Activated T-helper 1 cell treated with anti-CD3 and anti-CD28 coated beads, Interleukin-2, amount 50 U/mL, for 16 hours (primary cell): ENCODE measurements at places on chromosomes 2 and 18.

DNA sequence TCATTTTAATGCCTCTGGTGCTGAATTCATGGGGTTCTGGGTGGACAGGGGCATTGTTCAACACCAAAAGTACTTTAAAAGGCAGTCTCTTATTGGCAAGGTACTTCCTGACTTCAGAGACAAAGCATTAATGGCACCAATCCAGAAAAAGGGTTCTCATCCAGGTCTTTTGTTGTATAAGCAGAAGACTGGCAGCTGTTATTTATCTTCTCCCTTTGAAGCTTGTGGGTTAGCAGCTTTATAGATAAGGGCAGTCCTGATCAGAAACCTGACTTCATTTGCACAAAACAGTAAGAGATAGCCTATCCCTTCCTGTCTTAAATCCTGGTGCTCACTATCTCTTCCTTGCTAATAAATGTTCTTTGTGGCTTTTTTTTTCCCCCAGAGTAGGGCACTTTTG is 68.8 kb downstream of the VPS54 start:
- DNase-seq, result no peak

DNA sequence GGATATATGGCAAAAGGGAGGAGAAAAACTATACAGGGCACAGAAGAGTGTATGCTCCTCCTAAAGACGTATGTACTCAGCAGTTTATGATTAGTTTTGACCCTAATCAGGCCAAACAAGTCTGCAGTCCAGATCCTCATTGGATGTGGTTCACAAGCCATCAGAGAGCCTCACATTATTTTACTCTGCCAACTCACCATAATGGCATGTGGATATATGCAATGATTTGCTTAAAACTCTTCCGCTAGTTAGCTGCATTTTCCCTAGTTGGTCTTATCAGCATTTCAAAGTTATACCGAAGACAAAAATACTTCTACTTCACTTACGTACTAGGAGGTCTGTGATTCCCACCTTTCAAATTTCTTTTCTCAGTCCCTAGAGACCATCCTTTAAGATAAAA is 198.4 kb downstream of the CMPK2 start:
- DNase-seq, result no peak

DNA sequence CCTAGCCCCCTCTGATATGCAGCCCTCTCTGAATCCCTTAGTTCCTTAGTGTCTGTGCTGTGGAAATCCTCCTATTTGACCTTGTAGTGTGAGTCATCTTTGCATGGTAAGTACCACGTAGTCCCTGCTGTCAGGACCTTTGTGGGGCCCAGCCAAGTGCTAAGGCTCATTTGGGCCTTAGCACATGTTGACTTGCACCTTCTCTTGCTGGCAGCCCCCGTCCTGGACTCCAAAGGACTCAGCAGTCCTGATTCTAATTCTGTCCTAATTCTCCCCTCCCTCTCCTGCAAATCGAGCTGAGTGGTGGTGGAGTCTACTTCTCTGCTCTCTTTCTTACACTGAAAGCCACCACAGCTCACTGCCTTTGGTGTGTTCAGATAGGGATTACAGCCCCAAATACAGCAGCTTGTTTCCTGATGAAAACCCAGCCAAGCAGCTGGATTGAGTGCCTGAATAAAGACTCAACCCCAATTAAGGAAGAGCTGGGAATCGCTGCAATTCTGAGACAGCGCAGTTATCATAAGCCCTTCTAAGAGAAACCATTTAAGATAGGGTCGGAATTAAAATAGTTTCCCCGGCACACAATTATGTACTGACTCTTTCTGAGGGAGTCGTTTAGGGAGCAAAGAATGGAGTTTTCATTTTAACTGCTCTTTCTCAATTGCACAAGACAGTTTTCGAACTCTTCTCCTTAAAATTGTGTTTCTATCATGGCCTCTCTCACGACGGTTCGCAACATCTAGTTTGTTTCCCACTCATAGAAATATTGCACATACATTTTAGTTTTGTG is 215.6 kb upstream of the TNP1 start:
- DNase-seq, result no peak

DNA sequence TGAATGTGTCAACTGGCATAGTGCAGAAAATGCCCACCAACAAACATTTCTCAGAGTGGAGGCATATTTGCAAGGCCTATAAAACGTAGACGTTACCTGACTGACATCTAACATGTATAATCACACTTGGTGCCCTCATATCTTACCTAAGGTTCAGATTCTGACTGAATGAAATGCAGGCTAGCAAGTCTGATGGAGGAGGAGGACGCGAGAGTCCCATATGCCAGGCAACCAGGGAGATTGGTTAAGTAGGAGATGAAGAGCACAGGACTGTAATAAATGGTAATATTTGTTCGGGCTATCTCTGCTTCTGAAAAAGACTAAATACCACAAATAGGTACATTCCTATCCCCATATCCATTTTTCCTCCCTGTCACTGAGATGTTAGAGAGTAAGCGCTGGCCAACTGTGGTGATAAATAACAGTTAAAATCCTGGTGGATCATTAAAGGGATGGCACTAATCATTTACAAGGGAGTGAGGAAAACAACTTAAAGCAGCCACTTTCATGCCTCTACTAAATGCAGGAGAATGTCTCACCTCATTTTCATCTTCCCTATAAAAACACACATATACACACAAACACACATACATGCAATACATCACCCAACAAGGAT is 217.2 kb downstream of the TMEM163 start:
- DNase-seq, result no peak

- no peak for DNase-seq
These were observed 31.3 kb upstream of the TOGARAM2 start for GRCh38 chr2:28949617-28950305.

- no peak for DNase-seq
These were observed 99.2 kb upstream of the PTPRM start for GRCh38 chr18:7467708-7468466.

DNA sequence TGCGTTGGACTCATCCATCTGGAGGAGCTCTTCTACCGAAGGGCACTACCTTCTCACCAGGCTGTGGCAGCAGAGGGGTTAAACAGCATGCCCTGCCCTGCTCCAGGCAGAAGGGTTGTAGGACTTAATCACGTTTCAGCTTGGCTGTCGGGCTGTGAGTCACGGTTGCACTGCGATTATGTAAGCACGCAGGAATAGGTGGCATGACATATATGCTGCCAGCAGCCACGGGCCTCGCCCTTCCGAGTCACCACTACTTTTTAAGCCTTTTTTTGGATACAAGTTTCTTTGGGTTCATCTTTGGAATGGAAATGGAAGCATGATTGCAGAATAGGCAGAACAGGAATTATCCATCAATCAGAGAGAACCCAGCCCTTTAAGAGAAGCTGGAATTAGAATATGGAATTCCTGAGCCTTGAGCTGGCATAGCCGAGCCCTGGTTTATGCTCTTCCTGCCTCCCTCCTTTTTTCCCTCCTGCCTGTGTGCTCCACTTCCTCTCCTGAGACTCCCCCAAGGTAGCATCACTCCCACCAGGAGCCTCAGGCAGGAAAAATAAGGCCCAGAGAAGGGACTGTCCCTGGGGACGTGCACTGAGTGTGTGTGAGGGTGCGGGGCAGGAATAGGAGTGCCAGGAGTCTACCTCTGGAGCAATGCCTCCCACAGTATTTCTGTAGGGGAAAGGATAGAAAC is 86.8 kb downstream of the SEMA4F start:
- no peak for DNase-seq

DNA sequence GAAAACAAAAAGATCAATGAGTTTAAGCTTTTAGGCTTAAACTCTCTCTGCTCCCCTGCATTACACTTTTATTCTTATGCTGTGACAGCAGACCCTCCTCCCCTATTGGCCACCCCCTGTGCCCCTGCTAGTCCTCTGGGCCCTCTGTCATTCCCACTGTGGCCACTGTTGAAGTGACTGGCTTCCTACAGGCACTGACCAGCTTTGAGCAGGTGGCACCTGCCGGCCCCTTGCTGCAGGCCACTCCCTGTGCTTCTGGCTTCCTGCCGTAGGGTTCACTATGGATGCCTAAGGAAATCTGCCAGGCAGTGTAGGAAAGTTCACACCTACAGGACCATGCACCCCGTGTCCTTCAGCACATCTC is 156.5 kb upstream of the L3MBTL4 start:
- DNase-seq, result no peak

GRCh38 chr2:221554769-221555493 is 17.2 kb downstream of the EPHA4 start:
- no peak for DNase-seq

- no peak for DNase-seq
These were observed 41.5 kb downstream of the ODC1 start for GRCh38 chr2:10406491-10407188.

DNA sequence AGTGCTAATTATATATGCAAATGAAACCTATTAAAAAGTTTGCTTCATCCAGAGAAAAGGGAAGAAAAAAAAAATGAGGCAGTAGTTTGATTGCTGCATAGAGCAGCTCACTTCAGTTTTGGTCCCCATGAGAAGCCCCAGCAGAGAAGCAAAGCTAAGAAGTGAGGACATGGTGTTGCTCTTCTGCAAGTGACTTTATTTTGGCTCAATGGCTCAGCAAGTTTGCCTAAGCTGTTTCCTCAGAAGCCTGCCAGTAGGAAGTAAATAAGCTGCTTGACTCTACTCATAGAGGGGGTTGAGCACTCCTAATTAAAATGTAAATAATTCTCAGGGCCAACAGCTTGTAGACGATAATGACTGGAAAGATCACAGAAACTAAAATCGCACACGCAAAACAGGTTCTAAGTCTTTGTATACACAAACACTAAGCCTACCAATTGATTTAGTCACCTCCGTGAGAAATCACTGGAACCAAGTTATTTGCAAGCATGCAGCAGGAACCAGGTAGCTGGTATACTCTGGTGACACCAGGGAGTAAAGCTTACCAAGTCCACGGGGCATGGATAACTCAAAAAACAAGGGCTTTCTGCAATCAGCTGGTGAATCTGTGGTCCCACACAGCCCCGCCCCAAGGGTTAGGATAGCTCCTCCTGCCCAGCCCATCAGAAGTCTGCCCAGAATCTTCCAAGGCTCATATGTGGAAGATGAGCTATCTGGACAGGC is 39.7 kb upstream of the NABP1 start:
- DNase-seq, result no peak

- no peak for DNase-seq
These were observed 36.3 kb downstream of the STAT4 start for GRCh38 chr2:191114403-191114886.

DNA sequence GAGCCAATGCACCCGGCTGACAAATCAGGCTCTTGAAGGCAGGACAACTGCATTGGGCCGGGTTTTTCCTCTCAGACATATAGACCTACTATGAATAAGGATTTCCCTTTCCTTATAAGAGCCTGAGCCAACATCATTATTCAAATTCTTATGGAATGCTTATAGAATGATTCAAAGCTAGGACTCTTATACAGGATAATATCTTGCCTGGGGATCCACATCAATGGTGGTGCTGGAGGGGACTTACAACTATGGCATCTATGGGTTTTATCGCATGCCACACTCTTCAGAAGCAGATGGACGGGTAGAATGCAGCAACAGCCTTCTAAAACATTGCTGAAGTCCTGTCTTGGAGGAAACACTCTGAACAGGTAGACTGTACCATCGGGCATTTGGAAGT is 296.8 kb upstream of the KYNU start:
- DNase-seq, result no peak

DNA sequence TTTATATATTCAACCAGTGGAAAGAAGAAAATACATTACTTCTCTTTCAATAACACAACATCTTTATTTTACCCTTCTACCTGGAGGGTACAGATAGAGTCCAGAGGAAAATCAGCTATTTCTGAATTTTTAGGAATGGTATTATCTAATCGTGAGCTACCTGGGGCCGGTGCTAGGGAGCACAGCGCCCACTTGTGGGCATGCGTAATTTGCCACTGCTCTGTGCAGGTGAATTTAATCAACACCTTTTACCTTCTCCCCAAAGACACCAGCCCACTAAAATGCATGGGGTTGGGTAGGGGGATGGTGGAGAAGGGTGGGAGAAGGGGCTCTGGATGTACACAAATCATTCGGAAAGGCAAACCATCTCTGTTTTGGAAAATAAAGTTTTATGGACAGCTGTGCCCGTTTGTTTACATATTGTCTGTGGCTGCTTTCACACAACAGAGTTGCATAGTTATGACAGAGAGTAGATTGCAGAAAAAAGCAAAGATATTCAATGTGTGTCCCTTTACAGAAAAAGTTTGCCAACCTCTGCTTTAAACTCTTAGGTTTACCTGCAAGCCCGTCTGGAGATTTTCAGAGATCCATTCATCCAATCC is 51.5 kb upstream of the DCC start:
- DNase-seq, result no peak

GRCh38 chr2:241123816-241124536 is 21.9 kb upstream of the MTERF4 start:
- DNase-seq, result no peak

DNA sequence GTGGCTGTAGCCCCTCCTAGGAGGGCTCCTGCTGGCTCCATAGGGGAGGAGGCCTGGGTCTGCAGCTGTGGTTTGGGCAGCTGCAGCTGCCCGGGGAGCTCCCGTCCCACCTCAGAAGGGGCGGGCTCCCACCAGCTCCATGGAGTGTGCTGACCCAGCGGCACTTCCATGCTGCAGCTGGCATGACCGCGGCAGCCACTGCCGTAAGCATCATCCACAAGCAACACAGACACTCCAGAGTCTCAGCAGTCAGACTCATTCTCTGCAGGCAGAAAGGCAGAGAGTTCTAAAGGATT is 660.1 kb upstream of the RAB6C start:
- DNase-seq, result no peak

DNA sequence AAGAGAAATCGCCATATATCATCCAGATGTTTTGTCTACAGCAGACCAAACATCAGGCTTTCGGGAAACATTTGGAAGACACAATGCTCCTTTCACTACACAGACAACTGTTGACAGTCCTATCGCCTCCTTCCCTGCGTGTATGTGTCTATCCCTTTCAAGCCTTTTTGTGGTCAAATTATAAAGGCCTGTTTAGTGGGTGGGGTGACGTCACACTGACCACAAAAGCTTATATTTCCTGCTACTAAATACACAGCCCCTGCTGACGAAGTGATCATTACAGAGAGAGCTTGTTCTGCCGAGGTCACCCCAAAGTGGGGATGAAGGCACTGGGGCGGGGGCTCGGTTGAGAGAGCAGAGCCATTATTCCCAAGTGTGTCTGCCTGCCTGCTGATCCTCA is 302.7 kb upstream of the TNP1 start:
- DNase-seq, result no peak

DNA sequence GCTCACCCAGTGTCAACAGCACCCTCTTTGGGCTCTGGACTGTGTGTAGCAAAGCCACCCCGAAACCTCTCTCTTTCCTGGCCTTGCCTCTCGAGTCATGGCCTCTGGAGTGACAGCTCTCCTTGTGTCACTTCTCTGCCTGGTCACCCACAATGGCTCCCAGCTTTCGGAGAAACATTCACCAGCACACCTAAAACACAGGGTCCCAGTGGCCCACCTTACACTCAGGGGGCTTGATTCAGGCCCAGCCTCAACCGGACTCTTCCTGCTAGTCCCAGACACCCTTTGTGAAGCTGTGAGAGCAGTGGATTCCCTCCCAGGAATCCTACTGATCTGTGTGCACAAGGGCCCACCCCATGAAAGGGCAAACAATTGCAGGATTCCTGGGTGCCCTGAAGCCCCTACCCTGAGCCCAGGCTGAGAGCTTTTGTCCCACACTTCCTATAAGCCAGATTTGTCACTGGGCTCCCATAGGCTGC is 137.2 kb upstream of the HAAO start:
- no peak for DNase-seq
